ENCODE measurements at places on chromosomes 16 and 17.

- no peak for DNase-seq
Measured at GRCh38 chr16:12294471-12294870, 317.9 kb downstream of the SNX29 start.

DNA sequence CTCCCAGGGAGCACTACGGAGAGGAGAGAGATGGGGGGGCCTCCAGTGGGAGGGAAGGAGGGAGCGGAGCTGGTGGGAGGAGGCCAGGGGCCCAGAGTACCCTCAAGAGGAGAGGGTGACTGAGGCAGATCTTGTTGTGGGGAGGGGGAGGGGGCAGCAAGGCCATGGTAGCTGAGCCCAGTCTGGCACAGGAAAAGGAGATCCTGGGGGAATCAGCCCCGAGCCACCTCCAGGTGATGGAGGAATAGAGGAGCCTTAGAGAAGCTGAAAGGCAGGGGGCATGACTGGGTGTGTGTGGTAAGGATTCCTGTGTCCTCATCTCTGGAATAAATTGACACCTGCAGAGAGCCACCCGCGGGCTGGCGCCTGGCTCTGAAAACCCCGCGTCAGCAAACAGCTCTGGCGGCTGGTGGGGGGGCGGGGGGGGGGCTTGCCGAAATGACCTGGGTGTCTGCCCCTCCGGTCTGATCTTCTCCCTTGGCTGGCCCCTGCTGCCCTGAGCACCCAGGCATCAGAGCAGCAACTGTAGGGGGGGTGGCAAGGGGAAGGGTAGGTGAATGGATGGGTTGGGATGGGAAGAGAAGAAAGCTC, 1.3 kb upstream of the NLGN2 start:
- DNase-seq: no peak

GRCh38 chr17:14199601-14200000, 37.1 kb downstream of the CDRT15 start:
- DNase-seq: no peak

DNA sequence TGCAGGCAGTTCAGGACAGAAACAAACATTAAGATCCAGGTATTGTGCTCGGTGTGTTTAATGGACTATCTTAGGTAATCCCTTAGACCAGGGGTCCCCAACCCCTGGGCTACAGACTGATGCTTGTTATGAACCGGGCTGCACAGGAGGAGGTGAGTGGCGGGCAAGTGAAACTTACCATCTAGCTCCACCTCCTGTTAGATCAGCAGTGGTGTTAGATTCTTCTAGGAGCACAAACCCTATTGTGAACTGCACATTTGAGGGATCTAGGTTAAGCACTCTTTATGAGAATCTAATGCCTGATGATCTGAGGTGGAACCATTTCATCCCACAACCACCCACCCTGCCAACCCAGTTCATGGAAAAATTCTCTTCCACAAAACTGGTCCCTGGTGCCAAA, 37.8 kb upstream of the ASIC2 start:
- DNase-seq: no peak

DNA sequence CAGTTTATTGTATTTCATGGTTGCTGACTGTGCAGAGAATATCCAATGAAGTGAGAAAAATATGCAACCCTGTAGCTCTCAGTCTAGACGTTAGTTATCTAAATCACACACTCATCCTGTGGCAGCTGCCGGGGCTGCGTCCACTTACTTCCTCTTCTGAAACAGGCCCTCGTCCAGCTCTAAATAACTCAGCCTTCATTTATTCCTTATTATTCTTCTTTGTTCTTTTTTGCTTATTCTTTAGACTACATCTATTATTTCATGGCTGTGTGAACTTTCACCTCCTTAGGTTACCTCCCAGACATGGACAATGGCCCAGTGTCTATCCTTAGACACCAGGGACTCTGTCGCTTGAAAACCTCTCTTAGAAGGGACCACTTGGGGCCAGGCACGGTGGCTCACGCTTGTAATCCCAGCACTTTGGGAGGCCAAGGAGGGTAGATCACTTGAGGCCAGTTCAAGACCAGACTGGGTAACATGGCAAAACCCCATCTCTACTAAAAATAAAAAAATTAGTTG, 3.4 kb upstream of the THUMPD1 start:
- DNase-seq: no peak

Measured in CD4-positive, alpha-beta T cell treated with Interleukin-2 at 100 ng/mL for 4 hours (primary cell).